ENCODE measurements at places on chromosomes 4 and X. TPM values are rescaled to one million over a fixed set of nuclear protein-coding genes. Genes with fewer than 3 reads are reported as not detected.

DNA sequence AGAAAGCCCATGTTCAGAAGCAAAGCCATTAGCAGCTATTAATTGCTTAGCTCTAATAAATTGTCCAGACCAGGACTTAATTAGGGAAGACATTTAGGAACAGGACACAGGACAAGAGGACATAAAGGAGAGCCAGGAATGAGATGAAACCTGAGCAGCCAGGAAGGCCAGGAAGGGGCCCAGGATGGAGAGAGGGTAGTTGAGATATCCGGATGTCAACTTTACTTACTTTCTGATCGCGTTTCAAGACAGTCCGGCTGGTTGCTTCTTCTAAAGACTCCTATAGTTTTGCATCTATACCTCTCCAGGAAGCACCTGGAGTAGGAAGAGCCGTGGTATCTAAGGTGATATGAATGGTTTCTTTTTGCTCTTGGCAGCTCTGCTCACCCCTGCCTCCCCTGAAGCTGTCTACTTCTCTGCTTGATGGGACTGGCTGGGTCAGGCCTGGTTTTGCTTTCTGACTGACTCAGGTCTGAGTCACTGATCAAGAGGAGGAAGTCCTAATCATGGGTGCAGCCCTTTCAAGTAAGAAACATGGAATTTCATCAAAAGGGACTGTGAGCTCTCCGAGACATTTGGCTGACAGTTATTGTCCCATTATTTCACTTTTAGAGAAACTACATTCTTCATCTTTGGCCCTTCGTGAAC, 733.3 kb downstream of the RPA4 start:
- H3K4me1 ChIP-seq, result no peaks in the 10 kb centered on the region
- H3K27me3 ChIP-seq, result peaks cover 39% of the 10 kb centered on the region
- no peaks in the 10 kb centered on the region for H3K36me3 ChIP-seq
- no peak for DNase-seq
- H3K4me3 ChIP-seq, result no peak overlapping the region
- no peak overlapping the region for H3K27ac ChIP-seq

The IRS4 gene
- total RNA-seq, result 0.59 TPM

GRCh38 chrX:71547339-71547738, 14.4 kb downstream of the OGT start:
- H3K27ac ChIP-seq, result no peak overlapping the region
- H3K4me3 ChIP-seq, result no peak overlapping the region
- no peaks in the 10 kb centered on the region for H3K4me1 ChIP-seq

The FDCSP gene
- 78.2 TPM for total RNA-seq

DNA sequence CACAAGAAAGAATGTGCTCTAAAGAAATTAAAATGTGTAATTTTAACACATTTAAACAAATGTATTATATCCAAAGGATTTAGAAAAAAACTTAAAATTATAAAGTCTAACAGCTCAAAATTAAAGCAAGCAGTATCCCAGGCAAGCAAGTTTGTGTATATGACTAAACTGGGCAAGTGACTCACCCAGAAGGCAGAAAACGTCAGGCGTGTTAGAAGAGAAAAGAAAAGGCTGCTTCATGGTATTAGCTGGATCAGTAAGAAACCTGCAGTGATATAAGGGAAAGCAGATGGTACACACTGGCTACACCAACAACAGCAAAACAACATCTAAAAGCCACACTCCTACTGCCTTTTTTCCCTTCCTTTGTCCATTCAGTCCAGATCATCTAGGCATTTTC, 250.6 kb upstream of the NDST3 start:
- H3K4me3 ChIP-seq, result no peak overlapping the region
- no peak overlapping the region for H3K27ac ChIP-seq
- DNase-seq, result no peak
- H3K27me3 ChIP-seq, result no peaks in the 10 kb centered on the region
- H3K36me3 ChIP-seq, result no peaks in the 10 kb centered on the region

DNA sequence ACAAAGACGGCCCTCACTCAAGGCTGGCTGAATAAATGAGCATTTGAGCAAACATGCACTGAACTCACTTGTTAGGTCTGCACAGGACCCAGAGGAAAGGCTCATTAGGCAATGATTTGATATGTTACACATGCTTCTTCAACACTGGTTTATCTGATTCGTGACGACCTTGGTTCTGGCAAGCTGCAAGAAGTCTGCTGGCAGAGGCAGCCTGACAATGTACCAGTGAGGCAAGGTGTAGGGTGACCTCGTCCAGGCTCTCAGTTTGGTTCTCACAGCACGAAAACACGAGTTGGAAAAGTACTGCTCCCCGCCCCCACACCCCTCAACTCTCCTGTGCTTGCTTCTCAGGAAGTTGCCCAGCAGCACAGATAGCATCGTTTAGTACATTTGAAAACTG, 63.1 kb upstream of the CITED1 start:
- H3K27ac ChIP-seq, result no peak overlapping the region
- no peak for DNase-seq
- H3K36me3 ChIP-seq, result no peaks in the 10 kb centered on the region
- H3K4me1 ChIP-seq, result no peaks in the 10 kb centered on the region
- H3K4me3 ChIP-seq, result no peak overlapping the region

GRCh38 chr4:152257601-152258066, 278.3 kb downstream of the FBXW7 start:
- no peaks in the 10 kb centered on the region for H3K27me3 ChIP-seq
- H3K36me3 ChIP-seq, result no peaks in the 10 kb centered on the region
- H3K27ac ChIP-seq, result no peak overlapping the region
- no peak overlapping the region for H3K4me3 ChIP-seq

DNA sequence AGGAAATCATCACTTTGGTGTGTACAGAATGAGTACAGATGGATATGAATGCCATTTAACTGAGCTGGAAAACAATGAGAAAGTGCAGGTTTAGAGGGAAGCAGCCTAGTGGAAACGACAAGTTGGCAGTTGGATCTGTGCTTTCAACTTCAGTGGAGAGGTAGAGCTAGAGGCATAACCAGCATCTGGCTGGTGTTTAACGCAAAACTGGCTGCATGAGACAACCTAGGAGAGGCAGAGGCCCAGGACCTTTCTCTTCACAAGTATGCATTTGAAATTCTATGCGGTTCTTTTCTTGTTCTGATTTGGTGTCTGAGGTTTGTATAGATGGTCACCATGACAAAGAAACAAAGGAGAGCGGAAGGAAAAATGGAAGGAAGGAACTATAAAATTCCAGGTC, 63.1 kb downstream of the ANXA5 start:
- no peaks in the 10 kb centered on the region for H3K27me3 ChIP-seq
- no peaks in the 10 kb centered on the region for H3K36me3 ChIP-seq
- no peak overlapping the region for H3K27ac ChIP-seq
- H3K4me3 ChIP-seq, result no peak overlapping the region

The ZAR1 gene
- total RNA-seq, result 0.32 TPM

GRCh38 chr4:171565130-171565788, 247.9 kb upstream of the GALNTL6 start:
- H3K4me3 ChIP-seq, result no peak overlapping the region
- H3K4me1 ChIP-seq, result no peaks in the 10 kb centered on the region
- no peak for DNase-seq
- H3K27me3 ChIP-seq, result no peaks in the 10 kb centered on the region

GRCh38 chr4:122091836-122092405, 60.2 kb upstream of the BLTP1 start:
- no peak for DNase-seq
- H3K4me3 ChIP-seq, result no peak overlapping the region
- no peaks in the 10 kb centered on the region for H3K36me3 ChIP-seq
- H3K4me1 ChIP-seq, result no peaks in the 10 kb centered on the region

DNA sequence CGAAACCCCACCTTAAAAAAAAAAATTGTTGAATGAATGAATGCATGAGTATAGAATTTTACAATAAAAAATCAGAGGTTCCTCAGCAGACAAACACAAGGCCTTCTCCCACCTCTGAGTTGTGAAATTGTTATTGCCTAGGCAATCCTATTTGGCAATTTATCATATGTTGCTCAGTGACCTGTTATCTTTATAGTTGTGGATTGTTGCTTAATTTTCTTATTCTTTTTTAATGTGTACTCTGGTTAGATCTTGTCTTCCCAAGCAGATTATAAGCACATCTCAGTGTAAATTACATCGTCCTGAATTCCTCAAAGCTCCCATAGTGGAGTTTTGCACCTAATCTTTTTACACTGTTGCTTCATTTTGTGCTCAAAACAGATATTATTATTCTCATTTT, 71.9 kb downstream of the RBM47 start:
- no peak overlapping the region for H3K27ac ChIP-seq
- H3K4me1 ChIP-seq, result no peaks in the 10 kb centered on the region
- H3K36me3 ChIP-seq, result no peaks in the 10 kb centered on the region
- no peaks in the 10 kb centered on the region for H3K27me3 ChIP-seq
- no peak for DNase-seq

DNA sequence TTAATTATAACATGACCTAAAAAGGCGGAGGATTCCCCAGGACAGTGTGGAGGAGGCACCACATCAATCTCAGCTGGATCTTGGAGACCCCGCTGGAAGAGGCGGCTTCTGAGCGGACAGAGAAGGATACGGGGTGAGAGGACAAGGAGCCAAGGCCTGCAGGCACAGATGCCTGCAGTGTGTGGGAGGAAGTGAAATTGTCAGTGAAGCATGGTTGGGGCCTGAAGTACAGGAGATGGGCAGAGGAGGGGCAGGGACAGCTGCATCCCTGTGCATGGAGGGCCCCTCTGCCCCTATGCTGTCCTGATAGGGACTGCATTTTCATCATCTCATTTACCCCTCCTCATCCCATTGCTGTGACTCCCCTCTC, 1.7 kb upstream of the SLC2A9 start:
- no peak overlapping the region for H3K4me3 ChIP-seq
- no peaks in the 10 kb centered on the region for H3K27me3 ChIP-seq
- H3K36me3 ChIP-seq, result no peaks in the 10 kb centered on the region
- peak overlapping the region; percentile 40 for H3K27ac ChIP-seq
- DNase-seq, result no peak
- H3K4me1 ChIP-seq, result peaks cover 6% of the 10 kb centered on the region

The PNMA6A gene
- total RNA-seq, result 0.33 TPM

The UGT2B11 gene
- 18.4 TPM for total RNA-seq

DNA sequence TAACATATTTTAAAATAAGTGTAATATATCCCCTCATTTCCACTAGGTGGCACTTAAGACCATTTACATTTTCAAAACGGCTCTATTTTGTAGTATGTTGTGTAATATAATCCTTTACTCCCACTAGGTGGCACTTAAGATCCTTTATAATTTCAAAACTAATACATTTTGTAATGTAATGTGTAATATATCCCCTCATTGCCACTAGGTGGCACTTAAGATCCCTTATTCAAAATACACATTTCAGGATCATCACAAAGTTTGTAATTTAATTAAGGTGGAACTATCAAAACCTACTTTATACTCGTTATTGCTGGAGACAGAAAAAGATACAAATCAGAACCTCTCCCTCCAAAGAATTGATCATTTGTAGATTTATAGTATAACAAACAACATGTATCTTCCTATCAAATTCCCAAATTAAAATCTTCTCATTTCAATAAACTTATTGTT, 132.5 kb downstream of the ARHGAP6 start:
- DNase-seq, result no peak
- H3K36me3 ChIP-seq, result no peaks in the 10 kb centered on the region
- H3K4me3 ChIP-seq, result no peak overlapping the region
- no peak overlapping the region for H3K27ac ChIP-seq

DNA sequence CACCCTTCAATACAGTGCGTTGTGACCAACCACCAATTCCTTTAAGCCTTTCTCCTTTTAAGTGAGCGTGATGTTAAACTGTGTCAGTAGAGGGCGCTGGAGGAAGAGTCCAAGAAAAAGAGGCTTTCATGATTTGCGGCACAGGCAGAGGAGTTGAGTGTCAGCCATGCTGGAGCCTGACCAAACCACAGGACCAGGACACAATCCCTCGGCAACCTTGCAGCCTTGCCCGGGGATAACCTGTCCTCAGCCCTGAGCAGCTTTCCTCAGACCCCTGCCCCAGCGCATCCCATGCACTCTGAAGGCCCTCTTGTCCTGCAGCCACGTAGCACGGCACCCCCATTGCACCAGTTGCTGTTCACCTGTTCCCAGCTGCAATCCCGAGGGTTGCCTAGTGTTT, 53.5 kb upstream of the SMIM31 start:
- no peak overlapping the region for H3K4me3 ChIP-seq
- no peaks in the 10 kb centered on the region for H3K4me1 ChIP-seq
- no peak overlapping the region for H3K27ac ChIP-seq

- no peak for DNase-seq
- H3K27ac ChIP-seq, result no peak overlapping the region
- no peak overlapping the region for H3K4me3 ChIP-seq
Measured at GRCh38 chr4:116059361-116059760, 945.9 kb upstream of the NDST4 start.

DNA sequence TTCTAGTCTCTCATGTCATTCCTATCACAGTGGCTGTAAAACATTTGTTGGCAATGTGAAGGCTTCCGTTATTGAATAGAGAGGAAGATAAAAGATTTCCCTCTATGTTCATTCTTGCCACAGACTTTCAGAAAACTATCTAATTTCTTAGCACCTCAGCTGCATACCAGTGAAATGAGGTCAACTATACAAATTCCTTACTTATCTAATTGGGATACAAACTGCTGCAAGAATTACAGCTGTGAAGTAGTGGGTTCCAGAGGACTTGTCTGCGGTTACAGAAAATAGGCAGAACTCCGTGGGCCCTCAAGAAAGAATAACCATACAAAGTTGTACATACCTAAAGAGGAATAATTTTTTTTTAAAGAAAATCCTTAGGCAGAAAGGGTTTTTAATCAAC, 175.8 kb downstream of the PPP1R2C start:
- H3K4me1 ChIP-seq, result no peaks in the 10 kb centered on the region
- H3K36me3 ChIP-seq, result no peaks in the 10 kb centered on the region
- no peak overlapping the region for H3K27ac ChIP-seq

- no peak overlapping the region for H3K27ac ChIP-seq
- H3K4me1 ChIP-seq, result no peaks in the 10 kb centered on the region
- no peaks in the 10 kb centered on the region for H3K36me3 ChIP-seq
- DNase-seq, result no peak
- H3K4me3 ChIP-seq, result no peak overlapping the region
- H3K27me3 ChIP-seq, result no peaks in the 10 kb centered on the region
Measured at GRCh38 chr4:7646384-7647061, 211.8 kb upstream of the PSAPL1 start.

DNA sequence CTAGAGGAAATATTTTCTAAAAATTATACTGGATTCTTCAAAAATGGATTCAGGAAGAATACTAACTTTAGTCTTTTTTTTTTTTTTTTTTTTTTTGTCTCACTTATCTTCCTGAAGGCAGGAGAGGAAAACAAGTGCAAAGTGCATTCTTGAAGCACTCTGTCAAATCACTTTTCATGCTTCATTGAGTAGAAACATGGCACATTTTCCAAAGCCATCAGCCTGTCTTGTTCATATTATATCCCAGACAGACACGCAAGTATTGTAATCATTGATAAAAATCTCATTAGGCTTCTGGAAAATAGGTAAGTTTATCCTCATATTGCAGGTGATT, 1.2 kb downstream of the BBS12 start:
- no peak for DNase-seq
- H3K36me3 ChIP-seq, result no peaks in the 10 kb centered on the region
- no peaks in the 10 kb centered on the region for H3K27me3 ChIP-seq
- peak overlapping the region; percentile 91 for H3K27ac ChIP-seq
- no peaks in the 10 kb centered on the region for H3K4me1 ChIP-seq
- H3K4me3 ChIP-seq, result peak overlapping the region; percentile 70

The DHRSX gene
- total RNA-seq, result 29.2 TPM

Data from breast epithelium (tissue), 4 donors.